ENCODE measurements at places on chromosomes 3 and 15.

- no peak for DNase-seq
These were observed 99.9 kb downstream of the TLE3 start for GRCh38 chr15:69997813-69998212.

GRCh38 chr3:57007521-57008460 is 52.7 kb upstream of the SPATA12 start:
- no peak for DNase-seq

DNA sequence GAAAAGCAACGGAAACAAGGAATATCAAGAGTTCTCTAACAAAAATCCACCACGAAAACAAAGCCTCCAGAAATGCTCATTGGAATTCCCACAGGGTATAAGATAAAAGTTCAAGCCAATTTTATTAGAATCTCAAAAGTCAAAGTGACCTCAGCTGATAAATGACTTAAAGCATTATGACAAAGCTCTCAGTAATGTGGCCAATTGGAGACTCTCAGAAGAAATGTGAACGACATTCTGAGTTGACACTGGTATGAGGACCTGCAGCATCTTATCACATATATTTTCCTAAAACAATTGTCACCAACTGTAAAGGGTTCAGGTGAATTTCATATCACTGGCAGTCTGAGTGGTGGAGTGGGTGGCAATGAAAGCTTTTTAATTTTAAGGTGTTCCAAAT is 199.1 kb downstream of the FOXP1 start:
- no peak for DNase-seq

DNA sequence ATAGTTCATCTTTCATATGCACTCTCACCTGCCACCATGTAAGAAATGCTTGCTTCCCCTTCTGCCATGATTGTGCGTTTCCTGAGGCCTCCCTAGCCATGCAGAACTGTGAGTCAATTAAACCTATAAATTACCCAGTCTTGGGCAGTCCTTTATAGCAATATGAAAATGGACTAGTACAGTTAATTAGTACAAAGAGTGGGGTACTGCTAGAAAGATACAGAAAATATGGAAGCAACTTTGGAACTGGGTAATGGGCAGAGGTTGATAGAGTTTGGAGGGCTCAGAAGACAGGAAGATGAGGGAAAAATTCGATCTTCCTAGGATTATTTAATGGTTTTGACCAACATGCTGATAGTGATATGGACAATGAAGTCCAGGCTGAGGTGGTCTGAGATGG is 246.9 kb downstream of the CGGBP1 start:
- no peak for DNase-seq

DNA sequence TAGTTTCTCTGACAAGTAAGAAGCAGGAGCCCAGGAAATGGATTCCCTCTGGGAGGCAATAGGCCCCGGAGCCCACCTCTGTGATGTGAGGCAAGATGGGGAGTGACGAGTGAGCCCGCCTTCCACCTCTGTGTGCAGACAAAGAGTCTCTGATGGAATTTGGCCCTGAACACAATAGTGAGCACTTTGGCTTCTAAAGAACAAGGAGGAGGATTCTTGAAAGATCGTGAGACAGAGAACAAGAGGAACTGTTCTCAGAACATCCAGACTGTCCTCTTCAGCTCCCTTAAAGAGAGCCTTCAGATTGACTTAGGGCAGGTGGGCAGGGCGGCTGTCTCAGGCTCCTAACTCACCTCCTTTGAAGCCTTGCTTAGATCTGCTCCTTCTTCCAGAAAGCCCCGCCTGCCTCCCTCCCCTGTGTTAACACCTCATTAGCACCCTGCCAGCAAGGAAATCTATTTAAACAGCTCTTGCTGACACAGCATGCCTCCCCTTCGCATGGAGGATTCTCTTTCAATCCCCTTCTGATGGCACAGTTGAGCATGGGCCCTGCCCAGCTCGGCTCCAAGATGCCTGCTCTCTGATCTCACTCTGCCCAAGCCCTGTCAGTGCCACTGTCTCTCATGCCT is 430.3 kb downstream of the NTRK3 start:
- no peak for DNase-seq

DNA sequence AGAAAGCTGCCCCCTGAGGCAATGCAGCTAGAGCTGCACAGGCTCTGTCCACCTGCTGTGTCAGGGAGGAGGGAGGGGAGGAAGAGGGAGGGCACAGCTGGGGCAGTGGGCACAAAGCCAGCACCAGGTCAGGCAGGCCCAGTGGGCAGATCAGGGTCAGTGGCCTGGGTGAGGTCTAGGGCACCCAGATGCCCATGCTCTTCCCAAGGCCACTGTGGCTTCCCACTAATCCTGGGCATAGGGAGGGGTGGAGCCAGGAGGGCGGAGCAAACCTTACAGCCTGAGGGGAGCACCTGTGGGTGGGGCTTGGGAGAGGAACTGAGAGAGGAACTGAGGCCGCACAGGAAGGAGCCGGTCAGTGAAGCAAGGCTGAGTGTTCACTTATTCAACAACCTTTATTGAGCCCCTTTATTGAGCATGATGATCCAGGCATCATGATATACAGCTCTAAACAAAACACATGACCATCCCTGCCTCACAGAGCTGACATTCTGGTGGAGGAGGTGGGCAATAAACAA is 55.0 kb downstream of the RHCG start:
- no peak for DNase-seq

DNA sequence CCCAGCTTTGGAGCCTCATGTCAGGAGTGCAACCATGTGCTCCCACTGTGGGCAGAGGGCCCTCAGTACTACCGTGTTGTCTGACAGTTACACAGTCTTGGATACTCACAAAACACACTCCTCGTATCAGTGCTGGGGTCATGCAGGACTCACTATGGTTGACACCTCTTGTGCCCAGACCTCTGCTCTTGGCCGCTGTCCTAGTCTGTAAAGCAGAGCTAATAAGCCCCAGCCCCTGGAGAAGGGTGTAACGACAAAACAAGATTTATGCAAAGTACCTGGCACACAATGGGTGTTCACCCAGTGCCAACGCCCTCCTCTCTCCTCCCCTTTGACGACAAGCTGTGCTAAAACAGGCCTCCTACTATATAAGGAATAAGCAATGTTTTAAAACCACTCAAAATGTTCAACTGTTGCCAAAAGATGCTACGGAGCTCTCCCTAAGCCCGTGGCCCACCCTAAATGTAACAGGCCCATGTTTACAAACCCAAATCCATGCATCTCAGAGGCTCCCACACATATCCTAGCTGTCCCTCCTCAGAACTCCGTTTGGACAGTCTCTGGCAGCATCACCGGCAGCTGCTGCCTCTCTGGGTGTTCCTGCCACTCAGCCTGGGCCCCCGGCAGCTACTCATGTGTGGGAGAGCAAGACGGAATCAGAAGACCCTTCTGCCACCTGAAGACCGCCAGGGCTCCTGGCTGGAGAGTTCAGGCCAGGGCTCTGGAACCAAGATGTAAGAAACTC is 65.8 kb downstream of the MRPL46 start:
- no peak for DNase-seq

DNA sequence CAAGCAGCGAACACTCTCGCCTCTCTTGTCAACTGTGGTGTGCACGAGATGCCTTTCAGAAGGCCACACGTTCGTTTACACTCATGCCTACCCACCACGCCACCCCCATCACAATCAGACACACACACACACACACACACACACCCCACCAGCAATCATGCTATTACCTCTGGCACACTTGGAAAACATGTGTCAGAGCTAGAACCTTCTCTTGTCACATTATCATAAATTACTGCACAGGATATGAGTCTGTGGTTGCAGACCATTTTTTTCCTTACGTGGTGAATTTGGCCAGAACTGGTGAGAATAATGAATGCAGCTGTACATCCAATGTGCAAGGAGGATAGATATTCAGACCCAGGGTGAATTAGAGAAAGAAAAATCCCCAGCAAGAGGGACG is 52.4 kb downstream of the TRIM69 start:
- DNase-seq = peak; percentile 4

DNA sequence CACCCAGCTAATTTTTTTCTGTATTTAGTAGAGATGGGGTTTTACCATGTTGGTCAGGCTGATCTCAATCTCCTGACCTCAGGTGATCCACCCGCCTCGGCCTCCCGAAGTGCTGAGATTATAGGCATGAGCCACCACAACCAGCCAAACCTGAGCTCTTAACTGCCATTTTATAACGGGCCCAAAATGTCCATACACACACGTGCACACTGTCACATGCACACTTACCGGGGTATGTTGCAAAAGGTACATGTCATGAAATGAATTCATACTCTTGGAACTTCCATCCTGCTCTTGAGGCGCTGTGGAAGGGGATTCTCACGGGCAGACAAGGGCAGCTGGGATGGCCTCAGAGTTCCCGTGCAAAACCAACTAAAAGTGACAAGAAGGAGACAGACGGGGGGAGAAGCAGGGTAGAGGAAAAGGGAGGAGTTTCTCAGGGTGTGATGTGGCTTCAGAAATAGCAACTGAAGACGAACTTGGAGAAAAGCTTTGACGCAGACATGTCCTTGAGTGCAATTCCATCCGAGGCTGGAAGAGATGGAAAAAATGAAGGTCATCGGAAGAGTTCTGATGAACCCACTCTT is 110.9 kb downstream of the BDH1 start:
- no peak for DNase-seq

DNA sequence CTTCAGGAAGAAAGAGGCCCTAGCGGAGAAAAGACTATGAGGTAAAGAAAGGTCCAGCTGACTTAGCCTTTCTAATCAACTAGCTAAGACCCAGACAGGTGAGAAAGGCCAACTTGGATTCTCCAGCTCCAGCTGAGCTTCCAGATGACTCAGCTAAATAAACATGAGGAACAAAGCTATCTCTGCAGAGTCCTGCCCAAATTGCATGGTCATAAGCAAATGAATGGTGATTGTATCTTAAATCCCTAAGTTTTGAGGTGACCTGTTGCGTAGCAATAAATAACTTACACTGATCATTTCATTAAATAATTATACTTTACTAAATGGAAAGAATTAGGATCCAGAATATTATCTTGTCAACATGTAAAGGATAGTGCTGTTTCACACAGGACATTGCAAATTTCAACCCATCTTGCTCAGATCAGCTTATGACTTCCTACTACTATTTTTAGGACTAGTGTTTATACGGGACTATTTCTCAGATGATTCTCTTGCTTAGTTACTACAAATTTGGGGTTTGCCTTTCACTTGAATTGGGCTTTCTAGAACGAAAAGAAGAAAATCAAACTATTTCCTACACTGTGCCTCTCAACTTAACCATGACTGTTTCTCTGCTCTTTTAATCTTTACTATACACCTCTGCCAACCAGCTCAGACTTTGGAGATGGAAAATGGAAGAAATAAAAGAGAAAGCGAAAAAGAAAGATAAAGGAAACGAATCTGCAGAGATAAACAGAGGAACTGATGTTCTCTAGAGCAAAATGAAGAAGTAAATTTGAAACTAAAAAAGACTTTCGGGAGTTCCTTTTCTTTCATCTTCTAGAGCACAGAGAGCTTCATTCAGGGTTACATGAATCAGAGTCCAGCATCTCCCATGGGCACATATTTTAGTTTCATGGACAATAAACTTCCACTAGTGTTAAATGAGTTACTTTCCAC is 6.6 kb upstream of the ADGRG7 start:
- DNase-seq = no peak

GRCh38 chr3:39426312-39426711 is 19.8 kb downstream of the RPSA start:
- no peak for DNase-seq

GRCh38 chr3:5972586-5972985 is 785.1 kb downstream of the EDEM1 start:
- no peak for DNase-seq

DNA sequence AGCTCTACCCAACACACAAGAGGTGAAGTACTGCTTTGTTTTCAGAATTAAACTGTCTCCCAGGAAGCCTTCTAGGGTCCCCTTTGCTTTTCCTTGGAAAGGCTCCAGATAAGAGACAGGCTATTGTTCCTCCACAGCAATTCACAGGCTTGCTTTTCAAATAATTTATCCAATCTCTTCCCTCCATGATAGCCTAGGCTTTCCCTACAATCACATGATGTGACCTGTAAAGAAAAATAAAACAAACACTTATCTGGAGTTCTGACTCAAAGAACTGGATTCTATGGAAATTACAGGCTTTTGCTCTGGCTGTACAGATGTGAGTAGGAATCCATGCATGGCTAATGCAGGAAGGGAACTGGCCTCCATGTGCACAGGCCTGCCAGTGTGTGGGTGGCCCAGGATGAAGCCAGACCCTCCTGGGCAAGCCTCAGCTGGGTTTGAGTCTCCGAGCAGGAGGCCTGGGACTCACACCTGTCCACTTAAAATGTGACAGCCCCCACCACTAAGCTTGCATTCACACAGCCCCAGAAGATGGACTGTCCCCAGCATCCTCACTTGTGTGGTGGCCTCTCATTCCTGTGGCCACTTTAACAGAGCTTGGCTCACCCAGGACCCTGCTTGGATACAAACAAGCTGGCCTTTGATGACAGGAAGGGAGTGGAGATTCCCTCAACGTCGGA is 75.8 kb upstream of the LEKR1 start:
- DNase-seq = no peak

DNA sequence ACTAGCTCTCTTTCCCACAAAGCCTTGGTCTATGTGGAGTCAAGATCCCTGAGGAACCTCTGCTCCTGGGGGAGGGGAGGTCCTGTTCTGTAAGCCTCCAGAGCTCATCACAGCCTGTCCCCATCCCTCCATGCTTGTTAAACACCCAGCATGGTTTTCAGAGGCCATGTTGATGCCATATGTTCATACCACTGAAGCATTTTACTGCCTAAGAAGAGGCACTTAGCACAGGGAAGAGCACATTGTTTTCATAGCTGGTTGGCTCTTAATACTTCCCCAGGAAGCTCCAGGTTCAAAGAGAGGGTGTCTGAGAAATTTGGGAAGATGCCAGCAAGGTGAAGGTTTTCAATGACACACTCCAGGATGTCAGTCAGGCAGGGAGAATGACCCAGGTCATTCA is 25.6 kb downstream of the CPNE4 start:
- no peak for DNase-seq

GRCh38 chr3:161349529-161350312 is 21.6 kb downstream of the SPTSSB start:
- DNase-seq = peak; percentile 2

GRCh38 chr3:153463895-153464294 is 301.9 kb downstream of the RAP2B start:
- DNase-seq = no peak

DNA sequence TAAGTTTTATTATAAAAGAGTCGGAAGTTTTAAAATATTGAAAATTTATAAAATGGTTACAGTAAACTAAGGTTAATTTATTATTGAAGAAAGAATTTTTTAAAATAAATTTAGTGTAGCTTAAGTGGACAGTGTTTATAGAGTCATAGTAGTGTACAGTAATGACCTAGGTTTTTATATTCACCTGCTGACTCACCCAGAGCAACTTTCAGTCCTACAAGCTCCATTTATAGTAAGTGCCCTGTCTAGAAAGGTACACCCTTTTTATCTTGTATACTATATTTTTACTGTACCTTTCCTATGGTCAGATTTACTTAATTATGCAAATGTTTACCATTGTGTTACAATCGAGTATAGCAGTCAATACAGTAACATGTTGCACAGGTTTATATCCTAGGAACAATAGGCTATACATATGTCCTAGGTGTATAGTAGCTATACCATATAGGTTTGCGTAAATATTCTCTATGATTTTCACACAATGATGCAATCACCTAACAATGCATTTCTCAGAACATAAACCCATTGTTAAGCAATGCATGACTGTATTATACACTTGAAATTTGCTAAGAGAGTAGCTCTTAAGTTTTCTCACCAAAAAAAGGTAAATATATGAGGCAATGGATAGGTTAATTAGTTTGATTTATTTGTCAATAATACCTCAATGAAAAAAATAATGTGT is 106.9 kb upstream of the CD96 start:
- DNase-seq = no peak

- DNase-seq = no peak
These were observed 22.0 kb downstream of the TMPRSS7 start for GRCh38 chr3:112056451-112056929.

GRCh38 chr3:32153414-32154204 is 47.2 kb downstream of the GPD1L start:
- DNase-seq = no peak

- DNase-seq = no peak
These were observed 2.7 kb downstream of the COPS2 start for GRCh38 chr15:49152552-49153312.
